ENCODE measurements at places on chromosomes 6 and 20.

GRCh38 chr6:108581237-108581931, 20.7 kb downstream of the FOXO3 start:
- DNase-seq: no peak

DNA sequence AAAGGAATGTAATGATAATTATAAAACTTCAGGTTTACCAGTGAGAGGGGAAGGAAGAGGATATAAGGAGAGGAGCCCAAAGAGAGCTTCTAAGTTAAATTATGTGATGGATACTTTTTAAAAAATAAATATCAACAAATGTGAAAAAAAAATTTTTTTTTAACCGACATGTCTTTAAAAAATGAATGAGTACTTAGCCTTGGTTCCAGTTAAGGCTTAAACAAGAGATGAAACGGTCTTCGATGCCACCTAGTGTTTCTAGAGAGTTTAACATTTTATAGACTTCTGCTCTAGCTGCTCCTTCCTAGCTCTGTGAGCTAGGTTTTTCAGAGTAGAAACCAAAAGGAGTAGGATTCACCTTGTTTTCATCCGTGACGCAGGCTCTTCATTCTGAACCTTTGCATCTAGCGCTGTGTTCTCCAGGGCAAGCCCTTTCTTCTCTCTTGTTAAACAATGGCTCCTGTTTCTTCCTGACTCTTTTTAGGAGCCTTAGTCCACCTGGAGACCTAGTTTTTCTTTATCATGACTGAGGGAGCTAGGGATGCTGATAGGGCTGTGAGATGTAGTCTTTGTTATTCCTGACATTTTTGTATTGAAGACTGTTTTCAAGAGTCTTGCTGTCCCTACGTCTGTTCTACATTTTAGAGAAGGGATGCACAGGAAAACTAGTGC, 42.4 kb upstream of the GNRH2 start:
- DNase-seq: no peak

- DNase-seq: no peak
Observed at GRCh38 chr6:166483026-166483425, 100.3 kb upstream of the MPC1 start.

DNA sequence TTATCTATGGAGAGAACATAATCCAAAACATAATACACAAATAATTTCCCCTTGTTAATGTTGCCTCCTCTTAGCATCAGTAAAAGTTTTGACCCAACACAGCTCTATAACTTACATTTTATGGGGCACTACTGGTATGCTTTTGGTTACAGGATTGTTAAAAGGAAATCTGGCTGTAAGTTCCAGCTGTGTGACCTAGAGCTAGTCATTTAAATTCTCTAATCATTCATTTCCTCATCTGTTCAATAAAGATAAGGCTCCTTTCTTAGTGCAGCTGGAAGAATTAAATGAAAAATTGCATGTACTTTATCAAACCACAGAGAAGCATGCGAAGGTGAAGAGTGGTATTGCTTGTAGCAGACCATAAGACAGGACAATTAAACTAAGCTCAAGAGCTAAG, 4.6 kb downstream of the SLC17A2 start:
- no peak for DNase-seq

DNA sequence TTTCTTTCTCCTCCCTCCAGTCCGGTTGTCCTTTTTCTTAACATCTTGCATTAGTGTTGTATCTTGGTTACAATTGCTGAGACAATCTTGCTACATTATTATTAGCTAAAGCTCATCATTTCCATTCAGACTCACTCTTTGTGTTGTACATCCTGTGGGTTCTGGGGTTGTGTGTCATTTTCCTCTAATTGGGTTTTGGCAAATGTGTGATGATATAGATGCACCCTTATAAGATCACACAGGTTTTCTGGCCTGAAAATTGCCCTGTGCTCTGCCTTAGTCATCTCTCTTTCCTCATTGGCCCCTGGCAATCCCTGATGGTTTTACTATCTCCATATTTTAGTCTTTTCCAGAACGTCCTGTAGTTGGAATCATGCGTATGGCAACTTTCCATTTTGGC, 60.1 kb downstream of the PPP1R14C start:
- no peak for DNase-seq

DNA sequence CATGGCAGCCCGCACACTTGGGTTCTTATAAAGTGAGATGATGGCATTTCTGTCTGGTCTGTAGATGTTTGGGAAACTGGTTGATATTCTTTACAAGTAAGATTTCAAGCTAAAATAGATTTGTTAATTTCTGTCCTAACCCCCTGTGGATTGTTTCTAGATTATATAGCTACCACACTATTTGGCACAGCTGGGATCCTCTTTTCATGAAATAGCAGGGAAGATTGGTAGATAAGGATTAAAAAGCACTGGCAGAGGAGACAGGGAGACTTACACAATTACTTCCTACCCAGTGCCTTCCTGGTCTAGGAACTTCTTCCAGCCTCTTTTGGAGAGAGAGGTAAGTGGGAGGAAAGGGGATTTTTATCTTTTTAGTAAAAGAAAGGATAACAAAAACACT, 13.2 kb upstream of the ATXN1 start:
- DNase-seq: no peak

DNA sequence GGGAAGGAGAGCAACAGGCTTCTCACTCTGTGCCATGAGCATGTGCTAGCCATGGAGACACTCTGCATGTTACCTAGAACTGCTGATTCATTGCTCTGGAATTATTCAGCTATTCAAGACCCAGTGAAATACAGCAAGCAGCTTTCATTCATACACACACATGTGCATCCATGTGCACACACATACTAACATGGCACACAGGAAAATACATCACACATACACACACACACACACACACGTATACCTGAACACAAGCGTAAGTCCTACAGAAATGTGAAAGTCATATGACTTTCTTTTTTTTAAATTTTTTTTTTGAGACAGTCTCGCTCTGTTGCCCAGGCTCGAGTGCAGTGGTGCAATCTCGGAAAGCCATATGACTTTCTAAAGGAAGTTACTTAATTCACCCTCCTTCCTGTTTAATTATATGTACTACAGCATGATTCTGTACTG, 108.2 kb upstream of the NFATC2 start:
- no peak for DNase-seq

DNA sequence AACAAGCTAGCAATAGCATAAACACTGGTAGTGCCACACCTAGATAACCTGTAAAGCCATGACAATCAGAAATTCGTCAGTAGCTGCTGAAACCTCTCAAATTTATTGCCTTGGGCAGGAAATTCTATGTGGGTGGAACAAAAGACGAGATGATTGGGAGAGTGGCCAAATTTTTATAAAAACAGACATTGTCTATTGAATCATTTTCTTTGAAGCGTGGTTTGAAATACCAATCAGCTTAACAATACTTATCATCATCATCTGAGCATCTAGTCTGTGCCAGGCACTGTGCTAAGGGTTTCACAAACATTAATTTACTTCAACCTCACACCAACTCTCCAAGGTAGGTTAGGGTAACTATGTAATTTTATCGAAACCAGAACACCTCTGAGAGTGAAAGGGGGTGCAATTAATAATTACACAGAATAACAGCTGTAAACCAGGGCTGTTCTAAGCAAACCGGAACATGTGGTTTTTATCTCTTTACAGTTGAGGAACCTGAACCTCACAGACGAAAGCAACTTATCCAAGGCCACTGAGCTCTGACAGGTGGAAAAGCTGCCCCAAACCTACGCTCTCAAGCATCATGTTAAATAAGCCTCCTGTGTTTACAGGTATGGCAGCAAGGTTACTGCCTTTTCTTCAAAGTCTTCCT, 43.4 kb downstream of the NHSL1 start:
- DNase-seq: no peak

All from stimulated activated CD4-positive, alpha-beta T cell treated with anti-CD3 and anti-CD28 coated beads, Interleukin-12 subunit alpha, Interleukin-12 subunit beta, amount 100 ng/mL, for 24 hours (primary cell).